ENCODE measurements at places on chromosomes 4 and X. TPM values are rescaled to one million over a fixed set of nuclear protein-coding genes. Genes with fewer than 3 reads are reported as not detected.

RNF128 gene
- not detected for total RNA-seq

KCTD8 gene
- total RNA-seq, result not detected

WDR17 gene
- 1.9 TPM for total RNA-seq

TRPC5OS gene
- total RNA-seq, result not detected

DAPP1 gene
- total RNA-seq, result not detected

MAGEA2 gene
- 0.13 TPM for total RNA-seq

GNRHR gene
- total RNA-seq, result not detected

GRIA2 gene
- not detected for total RNA-seq

NIPAL1 gene
- 0.83 TPM for total RNA-seq

MMGT1 gene
- total RNA-seq, result 16.6 TPM

NUP62CL gene
- total RNA-seq, result 14.8 TPM
